ENCODE measurements at places on chromosomes 1 and 21.

GRCh38 chr1:233641029-233641428 is 27.1 kb downstream of the KCNK1 start:
- DNase-seq = no peak

DNA sequence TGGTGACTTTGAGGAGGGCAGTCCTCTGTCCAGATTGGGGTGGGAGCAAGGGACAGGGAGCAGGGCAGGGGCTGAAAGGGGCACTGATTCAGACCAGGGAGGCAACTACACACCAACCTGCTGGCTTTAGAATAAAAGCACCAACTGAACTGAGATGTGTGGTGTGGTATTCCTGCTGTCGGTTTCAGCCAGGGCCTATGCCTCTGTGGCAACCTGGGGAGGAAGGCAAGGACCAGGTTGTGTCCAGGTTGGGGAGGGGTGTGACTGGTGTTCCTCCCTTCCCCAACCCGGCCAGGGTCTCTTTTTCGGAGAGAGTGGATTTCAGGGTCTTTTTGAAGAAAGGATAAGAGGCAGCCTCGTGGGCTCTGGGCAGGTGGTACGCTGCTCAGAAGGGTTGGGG is 6.3 kb downstream of the PROK1 start:
- DNase-seq = no peak

DNA sequence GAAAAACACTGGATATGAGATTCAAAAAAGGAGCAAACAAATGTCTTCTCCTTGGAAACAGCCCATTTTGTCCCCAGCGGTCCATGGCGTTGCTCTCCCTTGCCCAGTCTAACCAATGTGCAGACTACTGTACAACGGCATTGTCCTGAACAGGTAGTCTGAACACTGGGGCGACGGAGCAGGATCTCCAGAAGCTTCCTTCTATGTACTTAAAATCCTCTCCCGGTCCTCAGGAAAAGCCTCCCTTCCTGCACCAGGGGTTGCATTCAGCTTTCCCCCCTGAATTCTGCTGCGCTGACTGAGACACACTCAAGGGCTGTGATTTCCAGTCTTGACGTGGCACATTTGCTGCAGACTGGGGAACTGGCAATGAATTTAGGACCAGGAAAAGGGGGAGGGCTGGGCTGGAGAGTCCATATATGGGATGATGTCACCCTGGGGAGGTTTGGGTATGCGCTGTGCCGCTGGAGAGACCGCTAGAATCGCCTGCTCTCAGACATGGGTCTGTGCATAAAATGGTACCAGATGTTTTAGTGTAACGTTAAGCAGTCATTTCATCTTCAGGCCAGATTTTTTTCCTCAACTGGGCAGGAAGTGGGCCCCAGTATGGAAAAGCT is 275.9 kb upstream of the C1orf105 start:
- no peak for DNase-seq

DNA sequence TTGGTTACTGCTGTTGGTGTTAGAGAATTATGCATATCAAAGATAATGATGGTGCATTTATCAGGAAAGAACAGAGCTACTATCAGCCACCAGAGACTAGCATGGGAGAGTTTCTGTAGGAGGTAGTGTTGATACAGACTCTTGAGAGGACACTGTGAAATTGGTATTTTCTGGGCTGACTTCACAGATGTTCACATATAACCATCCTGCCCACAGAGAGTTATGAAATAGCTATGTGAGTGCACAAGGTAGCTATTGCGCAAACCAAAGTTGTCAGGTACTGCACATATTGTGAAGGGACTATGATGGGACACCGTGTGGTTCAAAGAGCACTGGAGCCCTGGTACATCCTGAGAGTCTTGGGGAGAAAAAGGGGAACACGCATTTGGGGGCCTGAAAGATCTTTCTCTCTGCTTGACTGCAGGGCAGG is 1.4 kb upstream of the TLCD4 start:
- DNase-seq = no peak

DNA sequence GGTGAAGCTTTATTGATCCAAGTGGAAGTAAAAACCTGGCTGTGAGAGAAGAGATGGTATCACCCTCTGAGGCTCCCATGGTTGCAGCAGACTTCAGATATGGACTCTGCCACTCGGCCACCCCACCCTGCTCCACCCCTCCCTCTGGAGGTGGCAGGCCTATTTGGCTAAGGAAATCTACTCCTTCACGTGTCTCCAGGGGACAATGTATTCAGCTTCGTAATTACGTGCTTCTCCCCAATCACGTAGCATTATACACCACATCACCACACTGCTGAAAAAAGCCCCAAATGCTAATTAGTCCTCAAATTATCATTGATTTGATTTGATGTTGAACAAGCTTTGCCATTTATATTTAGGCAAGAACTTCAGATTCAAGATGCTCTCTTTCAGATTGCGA is 220.7 kb downstream of the OMA1 start:
- no peak for DNase-seq
